ENCODE measurements at places on chromosomes 3 and 15.

- peak; percentile 60 for DNase-seq
Measured at GRCh38 chr15:81410318-81410753, 36.3 kb upstream of the TMC3 start.

GRCh38 chr3:132255041-132255745 is 62.0 kb upstream of the ACP3 start:
- no peak for DNase-seq

DNA sequence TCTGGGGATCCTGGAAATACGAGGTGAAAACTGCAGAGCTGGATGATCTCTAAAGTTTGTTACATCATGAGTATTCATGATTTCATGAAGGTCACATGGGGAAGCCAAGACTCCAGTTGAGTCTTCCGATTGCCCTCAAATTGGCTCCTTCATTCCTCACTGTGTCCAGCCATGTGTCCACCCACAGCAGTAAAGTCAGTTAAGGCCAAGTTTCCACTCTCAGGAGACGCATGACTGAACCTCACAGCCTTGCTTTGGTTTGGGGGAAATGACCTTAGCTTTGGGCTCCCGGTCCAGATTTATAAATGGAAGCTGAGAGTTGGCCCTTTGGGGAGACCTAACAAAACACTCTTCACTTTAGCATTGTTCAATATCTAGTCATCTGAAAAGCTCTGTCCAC is 289.7 kb upstream of the MCTP2 start:
- DNase-seq: no peak

GRCh38 chr3:121231872-121232271 is 313.9 kb downstream of the POLQ start:
- DNase-seq: no peak

DNA sequence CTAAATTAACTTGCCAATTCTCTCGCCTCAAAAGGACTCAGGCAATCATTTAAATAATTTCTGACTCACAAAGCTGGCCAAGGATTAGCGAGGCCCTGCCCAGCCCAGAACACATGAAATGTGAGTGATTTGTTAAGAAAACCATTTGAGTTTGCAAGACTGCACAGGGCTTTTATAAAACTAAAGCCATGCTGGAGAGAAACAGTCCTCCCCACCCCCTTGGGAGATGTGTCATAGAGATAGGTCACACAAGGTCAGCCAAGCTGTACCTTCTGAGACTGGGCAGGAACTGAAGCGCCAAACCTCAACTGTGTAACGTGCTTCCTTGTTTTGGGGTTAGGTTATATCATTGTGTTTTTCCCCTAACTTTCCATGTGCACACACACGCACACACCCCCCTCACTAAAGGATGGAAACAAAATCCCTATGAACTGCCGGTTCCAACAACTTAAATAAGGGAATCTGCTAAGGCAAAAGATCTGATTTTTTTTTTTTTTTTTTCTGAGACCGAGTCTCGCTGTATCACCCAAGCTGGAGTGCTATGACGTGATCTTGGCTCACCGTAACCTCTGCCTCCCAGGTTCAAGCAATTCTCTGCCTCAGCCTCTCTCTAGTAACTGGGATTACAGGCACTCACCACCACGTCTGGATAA is 8.1 kb downstream of the SPATA12 start:
- peak; percentile 53 for DNase-seq

DNA sequence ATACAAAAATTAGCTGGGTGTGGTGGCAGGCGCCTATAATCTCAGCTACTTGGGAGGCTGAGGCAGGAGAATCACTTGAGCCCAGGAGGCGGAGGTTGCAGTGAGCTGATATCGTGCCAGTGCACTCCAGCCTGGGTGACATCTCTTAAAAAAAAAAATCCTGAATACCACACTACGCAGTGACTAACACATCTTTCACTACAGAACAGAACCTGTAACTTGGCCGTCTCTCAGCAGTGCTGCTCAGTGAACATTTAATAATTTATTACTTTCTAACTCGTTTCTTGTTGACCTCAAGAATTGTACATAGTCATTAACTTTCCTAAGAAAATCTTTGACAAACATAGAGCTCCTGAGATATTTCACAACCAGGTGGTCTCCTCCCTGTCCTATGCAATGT is 3.8 kb downstream of the GREM1 start:
- DNase-seq: no peak

DNA sequence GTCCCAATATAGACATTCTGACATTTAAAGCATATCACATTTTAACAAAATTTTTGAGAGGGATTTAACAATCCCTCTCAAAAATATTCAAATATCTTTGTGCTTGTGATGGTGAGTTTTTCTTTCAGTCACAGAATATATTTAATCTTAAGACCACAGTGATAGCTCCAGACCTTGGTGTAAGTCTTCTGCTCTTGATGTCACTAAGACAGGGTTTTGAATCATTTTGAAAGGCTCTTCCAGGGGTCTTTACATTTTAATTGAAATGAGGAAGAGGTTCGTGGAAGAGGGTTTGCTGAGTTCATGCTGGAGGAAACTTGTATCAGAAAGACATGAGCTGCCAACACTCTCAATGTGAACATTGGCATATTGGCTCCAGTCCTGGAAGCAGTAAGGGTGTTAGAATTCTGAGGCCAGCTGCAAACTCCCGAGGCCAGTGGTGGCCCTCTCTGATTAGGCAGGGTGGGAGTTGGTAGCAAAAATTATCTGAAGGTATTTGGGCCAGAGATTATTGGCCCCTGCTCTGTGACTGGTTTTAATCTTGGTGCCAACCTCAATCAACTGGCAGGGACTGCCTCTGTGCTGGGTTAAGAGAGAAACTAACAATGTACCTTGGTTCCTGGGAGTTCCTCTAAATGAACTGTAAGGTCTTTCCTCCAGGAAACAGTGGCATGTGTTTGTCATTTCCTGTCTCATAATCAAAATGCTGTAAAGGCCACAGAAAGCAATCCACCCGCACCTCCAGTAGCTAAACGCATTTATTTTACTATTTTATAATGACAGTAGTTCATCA is 5.3 kb downstream of the POU1F1 start:
- DNase-seq: no peak

DNA sequence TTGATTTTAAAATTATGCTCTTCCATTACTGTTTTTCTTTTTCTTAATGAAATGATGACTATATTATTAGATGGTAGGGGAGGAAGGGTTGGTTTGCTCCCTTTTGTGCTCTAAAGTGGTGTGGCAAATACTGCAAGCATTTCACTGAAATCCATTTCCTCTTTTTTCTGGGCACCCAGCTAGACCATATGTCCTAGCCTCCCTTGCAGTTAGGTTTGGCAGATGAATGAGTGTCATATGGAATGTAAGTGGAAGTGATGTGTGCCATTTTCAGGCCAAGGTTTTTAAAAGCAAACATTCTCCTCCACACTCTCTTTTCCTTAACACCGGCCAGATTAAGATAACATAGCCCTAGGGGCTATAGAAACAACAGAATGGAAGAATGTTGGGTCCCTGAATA is 363.0 kb downstream of the FGF12 start:
- no peak for DNase-seq

DNA sequence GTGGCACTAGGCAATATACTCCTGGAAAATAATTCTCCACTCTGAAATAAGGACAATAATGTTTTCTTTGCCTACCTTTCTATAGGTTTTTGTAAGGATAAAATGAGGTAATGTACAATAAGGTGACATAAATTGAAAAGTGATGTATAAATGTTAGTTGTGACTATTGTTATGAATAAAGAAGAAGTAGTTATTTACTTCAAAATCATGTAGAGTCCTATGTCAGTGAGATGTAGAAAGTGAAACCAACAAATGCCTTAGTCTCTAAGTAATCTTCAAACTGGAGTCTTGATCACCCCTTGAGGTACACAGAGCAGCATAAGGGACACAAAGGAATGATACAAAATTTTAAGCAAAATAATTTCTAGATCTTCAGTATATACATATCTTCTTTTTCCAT is 60.3 kb upstream of the TP63 start:
- no peak for DNase-seq

DNA sequence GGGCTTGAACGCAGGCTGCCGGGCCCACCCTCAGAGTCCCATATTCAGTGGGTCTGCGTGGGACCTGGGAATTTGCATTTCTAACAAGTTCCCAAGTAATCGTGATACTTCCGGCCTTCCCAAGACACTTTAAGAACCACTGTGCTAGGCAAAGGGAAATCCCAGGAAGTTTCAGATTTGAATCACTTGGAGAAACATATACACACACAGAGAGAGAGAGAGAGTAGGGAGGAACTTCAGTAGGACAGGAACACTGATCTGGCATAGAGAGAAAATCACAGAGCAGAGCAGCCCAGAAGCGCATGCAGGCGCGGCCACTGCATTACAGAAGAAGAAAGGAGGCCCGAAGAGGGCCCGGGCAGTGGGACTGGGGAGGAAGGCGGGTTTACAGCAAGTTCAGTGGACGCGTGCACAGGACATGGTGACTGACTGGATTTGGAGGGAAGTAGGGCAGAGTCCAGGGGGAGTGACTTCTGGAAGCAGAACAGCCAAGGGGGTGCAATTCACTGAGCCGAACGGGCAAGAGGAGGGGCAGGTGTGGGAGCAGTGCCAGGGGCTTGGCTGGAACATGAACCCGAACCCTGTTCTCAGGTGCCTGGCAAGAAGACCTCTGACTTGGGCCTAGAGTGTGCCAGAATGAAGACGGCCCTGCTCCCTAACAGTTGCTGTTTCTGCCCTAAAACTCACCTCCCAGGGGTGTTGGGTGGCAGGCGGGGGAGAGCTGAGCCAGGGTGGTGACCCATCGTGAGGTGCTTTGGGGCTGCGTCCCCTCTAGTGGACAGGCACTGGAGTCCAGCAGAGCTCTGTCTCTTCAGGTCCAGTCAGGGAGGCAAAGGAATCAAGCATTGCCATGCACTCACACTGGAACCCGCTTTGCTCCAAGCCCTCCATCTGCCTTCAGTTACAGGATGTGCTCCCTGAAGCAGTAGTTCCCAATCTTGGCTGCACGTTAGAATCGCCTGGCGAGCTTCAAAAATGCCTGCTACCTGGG is 101.3 kb upstream of the HES1 start:
- no peak for DNase-seq

DNA sequence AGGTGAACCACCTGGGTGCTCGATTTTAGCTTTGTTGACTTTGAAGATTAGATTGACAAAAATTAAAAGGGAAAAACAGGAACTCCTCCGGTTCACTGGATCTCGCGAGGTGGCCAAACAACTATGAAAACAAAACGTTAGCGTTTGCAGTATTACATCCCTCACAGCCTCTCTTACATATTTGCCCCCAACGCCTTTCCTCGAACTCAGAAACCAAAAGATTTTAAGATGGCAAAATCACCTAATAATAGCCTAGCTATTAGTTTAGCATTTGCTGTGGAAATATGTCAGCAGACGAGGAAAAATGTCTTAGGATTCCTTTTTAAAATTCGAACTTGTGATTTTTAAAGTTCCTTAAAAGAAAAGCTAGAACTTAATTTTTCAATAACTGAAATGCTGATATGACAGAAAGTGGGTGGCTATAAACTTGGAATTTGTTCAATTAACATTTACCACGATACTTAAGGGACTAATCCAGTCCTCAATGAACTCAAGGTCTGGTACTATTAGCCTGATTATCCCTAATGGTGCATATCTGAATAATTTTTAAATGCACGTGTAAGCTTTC is 491 bp upstream of the SENP7 start:
- no peak for DNase-seq

DNA sequence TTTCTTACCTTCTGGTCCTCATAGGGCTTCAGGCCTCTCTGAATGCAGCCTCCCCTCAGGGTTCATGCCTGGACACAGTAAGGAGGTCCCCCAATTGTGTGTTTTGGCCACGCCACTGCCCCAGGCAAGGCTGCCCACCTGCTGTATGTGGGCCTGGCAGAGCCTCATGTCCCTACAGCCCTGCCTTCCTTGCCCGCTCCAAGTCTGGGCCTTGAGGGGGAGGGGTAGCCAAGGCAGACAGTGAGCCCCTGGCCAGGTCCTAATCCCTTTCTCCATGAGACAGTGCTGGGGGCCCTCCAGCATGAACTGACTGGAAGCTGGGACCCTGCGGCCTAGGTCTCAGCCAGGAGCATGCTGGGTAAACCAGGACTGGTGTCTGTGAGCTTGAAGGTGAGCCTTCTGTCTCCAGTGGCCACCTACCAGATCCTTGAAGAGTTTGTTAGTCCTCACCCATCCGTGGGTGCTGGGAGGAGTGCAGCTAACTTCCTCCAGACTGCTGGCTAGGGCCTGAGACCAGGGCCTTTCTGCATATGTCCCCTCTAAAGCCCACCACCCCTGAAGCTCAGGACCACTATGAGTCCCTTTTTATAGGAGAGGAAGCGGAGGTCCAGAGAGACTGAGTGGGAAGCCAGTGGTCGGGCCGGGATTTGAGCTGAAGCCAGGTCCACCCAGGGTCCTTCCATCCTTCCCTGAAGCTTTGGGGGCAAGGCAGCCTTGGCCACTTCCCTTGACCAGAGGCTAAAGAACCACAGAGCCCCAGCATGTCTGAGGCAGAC is 8.7 kb downstream of the ZBTB47 start:
- DNase-seq: no peak

- no peak for DNase-seq
Measured at GRCh38 chr15:75177360-75178071, 24.2 kb upstream of the C15orf39 start.

- peak; percentile 79 for DNase-seq
Measured at GRCh38 chr15:68924866-68925560, 5.3 kb upstream of the SPESP1 start.

DNA sequence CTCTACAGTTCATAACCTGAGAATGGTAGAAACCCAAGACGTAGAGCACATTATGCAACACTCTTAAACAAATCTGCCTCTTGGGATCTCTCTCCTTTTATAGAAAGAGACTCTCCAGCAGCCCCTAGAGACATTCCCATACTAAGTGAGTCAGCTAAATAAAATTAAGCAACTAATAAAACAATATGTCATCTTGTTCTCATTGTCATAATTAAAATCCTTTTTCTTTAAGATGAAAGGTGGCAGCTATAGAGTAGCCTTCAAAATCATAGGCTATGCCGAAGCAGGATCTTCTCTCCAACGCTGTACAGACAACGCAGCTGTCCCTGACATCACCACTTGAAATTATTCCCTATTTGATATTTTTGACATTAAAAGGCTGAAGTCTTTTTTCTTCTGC is 790.0 kb downstream of the FHIT start:
- no peak for DNase-seq

- no peak for DNase-seq
Measured at GRCh38 chr3:136068708-136069107, 103.2 kb downstream of the PPP2R3A start.

DNA sequence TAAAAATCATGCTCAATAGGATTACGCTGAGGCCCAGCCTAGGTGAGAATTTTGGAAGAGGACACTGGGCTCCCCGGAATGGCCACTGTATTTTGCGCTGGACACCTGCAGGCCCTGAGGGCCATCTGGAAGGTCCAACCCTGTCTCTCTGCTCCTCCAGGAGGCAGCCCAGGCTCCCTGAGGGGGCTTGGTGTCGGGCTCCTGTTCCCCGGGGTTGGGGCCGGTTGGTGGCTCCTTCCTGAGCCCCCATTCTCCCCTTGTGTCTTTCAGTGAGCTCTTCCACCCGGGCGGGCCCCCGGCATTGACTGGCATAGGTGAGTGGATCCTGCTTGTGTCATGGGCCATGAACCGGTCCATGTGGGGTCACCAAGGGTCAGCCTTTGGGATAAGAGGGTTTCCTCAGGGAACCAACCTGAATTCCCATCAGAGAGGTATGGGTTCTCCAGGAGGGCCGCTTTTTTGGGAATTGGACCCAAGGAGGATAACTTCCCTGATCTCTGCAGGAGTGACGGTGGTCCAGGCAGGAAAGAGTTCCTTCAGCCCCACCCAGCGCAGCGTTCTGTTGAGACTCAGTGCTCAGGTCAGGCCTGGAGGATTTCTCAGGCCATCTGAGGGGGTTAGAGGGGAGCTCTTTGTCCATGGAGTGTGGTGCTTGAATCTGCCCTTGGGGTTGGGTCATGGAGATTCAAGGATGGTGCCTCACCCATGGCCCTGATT is 187.8 kb downstream of the UBE3A start:
- peak; percentile 3 for DNase-seq
